ENCODE measurements at places on chromosomes 4 and X. TPM values are rescaled to one million over a fixed set of nuclear protein-coding genes. Genes with fewer than 3 reads are reported as not detected.
A peak's percentile ranks its signal among the peaks of the same experiment; 100 is the strongest.

STATH gene
- not detected for total RNA-seq

DNA sequence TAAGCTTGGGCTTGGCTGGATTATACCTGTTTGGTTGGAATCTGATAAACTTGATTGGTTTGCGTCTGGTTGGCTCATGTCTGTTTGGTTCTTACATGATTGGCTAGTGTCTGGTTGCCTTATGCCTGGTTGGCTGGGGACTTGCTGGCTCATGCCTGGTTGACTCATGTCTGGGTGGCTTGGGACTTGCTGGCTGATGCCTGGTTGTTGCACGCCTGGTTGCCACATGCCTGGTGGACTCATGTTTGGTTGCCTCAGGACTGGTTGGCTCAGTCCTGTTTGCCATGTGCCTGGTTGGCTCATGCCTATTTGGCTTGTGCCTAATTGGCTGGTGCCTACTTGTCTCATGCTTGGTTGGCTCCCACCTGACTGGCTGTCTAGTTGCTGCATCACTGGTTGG, 104.5 kb downstream of the APOOL start:
- no peak for DNase-seq

DNA sequence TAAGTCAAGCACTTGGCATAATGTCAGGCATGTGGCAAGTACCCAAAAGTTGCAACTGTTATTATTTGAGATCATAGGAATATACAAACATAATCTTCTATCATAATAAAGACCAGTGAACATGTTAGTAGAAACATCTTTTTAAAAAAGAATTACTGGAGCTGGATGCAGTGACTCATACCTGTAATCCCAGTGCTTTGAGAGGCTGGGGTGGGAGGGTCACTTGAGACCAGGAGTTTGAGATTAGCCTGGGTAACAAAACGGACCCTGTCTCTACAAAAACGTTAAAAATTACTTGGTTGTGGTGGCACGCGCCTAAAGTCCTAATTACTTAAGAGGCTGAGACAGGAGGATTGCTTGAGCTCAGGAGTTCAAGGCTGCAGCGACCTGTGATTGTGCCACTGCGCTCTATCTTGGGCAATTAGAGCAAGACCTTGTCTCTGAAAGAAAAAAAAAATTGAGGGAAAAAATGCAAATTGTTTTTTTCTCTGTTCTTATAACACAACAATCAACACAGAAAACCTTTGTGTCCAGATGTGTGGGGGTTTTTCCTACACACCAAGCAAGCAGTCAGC, 284.3 kb downstream of the ARHGAP10 start:
- DNase-seq: no peak

GRCh38 chrX:74613370-74614092, 893 bp downstream of the RLIM start:
- peak; percentile 19 for DNase-seq

DNA sequence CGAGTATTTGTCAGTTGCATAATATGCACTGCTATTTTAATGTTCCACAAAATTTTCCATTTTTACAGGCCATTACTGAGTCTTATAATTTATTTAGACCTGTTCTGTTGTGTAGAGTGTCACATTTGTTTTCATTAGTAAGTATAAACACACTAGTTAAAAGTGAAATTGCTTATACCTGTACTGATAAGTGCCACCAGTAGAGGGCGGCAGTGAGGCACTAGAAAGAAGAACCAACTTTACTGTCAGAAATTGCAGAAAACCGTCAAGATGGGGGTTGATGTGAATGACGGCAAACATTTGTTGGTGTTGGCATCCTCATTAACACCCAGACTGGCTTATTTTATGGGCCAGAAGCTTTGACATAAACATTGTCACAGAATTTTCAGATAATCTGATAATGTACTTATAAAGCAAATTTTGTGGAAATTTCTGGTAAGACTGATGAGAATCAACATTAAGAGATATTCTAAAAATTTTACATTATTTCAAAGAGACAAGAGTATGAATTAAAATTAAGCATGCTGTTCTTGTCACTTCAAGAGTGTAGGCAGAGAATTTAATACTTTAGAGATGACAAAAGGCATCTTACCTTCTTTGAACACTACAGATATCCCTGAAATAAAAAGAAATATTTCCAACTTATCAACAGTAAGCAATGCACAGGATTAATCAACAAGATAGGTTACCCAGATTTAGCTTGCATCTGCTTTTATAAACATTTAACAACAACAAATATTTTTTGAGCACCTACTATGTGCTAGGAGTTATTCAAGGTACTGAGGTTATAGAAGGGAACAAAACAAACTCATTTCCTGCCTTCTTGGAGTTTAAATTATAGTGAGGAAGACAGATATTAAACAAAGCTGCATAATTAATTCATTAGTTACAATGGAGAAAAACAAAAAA, 24.9 kb downstream of the ALPK1 start:
- DNase-seq: peak; percentile 48

Data from A172 (cell line).